ENCODE measurements at places on chromosomes 4 and X. TPM values are rescaled to one million over a fixed set of nuclear protein-coding genes. Genes with fewer than 3 reads are reported as not detected.

GRCh38 chr4:137707626-137708025 is 175.3 kb upstream of the PCDH18 start:
- DNase-seq, result no peak

- DNase-seq, result no peak
These were observed 5.1 kb upstream of the CXCL8 start for GRCh38 chr4:73735231-73735630.

GRCh38 chr4:56375458-56375857 is 11.8 kb downstream of the AASDH start:
- no peak for DNase-seq

MAGEA12 gene
- total RNA-seq, result not detected

Data from mesenteric fat pad (tissue), 1 donor.